ENCODE measurements at places on chromosomes 13 and 19.

DNA sequence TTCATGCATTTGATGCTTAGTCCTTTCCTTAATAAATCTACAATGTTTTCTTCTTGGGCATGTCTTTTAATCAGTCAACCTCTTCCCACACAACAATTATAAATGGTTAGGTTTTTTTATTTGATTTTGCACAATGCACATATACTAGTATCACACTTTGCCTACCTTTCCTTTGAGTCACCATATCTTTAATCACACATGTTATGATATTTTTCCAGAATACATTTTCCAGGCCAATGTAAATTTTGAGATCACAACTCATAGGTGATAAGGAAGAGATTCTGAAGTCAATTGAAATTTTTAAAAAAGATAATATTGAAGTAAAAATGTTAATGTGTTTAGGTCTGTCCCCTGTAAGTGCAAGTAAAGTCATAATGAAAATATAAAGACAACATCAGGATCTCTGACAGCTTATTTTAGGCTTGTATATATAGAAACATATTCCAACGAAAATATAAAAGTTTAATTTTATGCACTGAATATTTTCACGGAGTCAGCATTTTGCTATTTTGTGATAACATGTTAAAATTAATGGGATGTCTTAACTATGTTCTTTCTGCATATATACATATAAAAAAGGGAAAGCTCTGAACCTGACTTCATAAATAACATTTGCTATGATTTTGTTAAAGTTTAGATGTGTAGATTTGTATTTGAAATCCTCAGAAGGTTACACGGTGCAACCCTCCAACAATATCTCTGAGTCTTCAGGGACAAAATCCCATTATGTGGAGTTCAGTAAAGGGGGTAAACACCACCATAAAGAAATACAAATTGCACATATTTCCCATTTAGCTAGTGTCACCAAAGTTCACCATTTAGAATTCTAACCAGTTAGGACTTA lies 351.9 kb downstream of the DACH1 start:
- no peak for DNase-seq

DNA sequence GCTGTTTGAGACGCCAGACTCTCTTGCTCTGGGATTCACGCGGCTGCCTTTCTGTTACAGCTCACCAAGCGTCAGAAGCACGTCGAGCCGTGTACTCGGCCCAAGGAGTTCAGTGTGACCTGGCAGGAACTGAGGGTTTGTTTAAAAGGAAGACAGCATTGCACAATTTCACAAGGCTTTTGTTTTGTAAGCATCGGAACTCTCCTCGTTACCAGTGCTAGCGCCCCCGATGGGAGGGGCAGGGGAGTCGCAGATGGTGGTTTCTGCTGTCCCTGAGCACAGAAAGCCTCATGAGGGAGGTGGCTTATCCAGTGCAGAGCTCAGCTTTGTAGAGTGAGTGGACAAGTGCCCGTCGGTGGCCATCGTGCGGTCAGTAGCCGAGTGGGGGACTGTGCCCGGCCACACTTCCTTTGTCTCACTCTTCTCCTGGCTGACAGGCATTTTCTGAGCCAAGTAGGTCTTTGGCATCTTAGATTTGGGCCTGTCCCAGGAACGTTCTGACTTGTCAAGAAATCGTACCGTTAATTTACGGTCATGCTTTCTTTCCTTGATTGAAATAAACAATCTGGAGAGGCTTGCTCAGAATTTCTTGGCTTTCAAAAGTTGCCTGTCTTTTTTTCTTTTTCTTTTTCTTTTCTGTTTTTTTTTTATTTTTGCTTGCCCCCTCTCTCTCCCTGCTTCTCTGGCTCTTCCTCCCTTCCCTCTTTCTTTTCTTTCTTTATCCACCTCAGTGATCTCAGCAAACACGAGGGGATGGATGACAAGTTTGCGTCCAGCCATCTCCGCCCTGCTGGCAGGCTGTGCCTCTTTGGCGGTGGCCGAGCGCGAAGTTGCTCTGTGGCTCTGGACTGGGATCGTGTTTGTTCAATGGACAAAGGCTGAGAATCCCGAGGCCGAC lies 7.7 kb downstream of the KDM4B start:
- DNase-seq = no peak

GRCh38 chr19:18317961-18318800 lies 4.7 kb downstream of the LSM4 start:
- no peak for DNase-seq

DNA sequence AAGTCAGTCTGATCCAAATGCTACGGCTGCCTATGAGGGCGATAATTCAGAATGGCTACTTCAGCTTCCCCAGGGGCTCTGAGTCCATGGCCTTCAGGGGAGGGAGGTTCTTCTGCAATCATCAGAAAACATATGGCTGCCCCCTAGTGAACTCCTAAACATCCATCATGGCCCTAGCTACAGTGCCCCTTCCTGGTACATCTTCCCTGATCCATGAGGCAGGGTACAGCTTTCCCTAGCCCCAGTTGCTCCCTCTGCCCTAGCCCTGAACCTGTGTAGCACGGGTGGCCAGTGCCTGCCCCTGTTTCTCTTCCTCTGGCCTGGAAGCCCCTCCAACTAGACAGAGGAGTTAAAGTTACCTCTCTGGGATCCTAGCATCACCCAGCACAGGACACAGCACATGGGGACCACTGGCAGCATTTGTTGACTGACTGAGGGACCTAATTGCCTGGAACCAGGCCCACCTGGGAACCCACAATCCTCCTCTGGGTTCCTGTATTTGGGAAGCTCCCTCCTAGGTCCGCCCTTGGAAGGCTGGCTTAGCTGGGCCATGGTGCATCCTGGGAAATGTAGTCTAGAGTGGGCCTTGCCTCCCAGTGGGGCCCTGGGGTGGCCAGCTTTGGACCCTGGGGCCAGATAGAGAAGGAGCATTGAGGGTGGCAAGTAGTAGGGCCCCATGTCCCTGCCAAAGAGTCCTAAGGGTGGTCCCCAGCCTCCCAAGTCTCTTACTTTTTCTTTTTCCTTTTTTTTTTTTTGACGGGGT lies 17.7 kb upstream of the SEMA6B start:
- no peak for DNase-seq

DNA sequence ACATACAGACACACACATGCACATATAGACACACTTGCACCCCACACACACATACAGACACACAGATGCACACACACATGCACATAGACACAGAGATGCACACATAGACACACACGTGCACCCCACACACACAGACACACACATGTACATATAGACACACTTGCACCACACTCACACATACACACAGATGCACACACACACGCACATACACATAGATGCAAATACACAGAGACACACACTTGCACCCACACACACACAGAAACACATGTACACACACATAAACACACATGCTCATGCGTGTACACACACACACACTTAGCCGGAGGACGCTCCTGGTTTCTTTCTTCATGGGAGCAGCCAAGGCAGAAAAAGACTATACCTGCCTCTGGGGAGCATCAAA lies 10.0 kb downstream of the COL4A2 start:
- DNase-seq = no peak

- no peak for DNase-seq
These were observed 45.8 kb downstream of the GAS6 start for GRCh38 chr13:113817860-113818691.

- no peak for DNase-seq
These were observed 2.2 kb upstream of the ACSBG2 start for GRCh38 chr19:6133231-6133630.

- DNase-seq = no peak
These were observed 7.1 kb downstream of the TCF3 start for GRCh38 chr19:1645299-1645698.

DNA sequence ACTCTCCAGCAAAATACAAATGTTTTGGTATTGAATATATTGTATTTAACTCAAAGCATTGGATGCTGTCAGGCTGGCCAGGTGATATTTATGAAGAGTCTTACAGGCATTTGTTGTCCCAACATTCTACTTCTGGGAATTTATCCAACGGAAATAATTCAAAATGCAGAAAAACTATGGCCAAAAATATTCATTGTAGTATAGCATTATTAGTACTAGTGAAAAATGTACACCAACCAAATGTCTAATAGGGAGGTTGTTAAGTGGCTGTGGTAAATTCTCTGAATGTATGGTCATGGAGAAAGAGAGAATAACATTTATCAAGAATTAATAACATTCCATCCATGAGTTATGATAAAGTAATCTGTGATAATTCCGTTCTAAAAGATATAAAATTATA lies 38.6 kb upstream of the GAS6 start:
- no peak for DNase-seq

DNA sequence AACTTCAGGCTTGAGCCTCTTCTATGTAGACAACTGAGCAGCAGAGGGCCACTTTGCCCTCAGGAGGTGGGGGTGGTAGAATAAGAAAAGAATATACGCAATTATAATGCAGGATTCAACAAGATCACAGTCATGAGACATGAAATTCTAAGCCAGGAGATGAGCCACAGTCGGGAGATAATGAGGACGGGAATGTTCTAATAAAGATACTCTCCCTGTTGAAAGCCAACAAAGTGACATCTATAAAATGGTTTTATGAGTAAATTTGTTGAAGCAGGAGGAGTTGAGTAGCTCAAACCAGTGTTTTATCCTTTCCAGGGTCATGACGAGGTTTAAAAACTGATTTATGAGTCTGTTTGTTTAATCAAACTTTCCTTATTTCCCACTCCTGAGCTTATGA lies 152.0 kb upstream of the SERP2 start:
- no peak for DNase-seq

- DNase-seq = no peak
These were observed 183.7 kb downstream of the COL4A1 start for GRCh38 chr13:110123041-110123809.

DNA sequence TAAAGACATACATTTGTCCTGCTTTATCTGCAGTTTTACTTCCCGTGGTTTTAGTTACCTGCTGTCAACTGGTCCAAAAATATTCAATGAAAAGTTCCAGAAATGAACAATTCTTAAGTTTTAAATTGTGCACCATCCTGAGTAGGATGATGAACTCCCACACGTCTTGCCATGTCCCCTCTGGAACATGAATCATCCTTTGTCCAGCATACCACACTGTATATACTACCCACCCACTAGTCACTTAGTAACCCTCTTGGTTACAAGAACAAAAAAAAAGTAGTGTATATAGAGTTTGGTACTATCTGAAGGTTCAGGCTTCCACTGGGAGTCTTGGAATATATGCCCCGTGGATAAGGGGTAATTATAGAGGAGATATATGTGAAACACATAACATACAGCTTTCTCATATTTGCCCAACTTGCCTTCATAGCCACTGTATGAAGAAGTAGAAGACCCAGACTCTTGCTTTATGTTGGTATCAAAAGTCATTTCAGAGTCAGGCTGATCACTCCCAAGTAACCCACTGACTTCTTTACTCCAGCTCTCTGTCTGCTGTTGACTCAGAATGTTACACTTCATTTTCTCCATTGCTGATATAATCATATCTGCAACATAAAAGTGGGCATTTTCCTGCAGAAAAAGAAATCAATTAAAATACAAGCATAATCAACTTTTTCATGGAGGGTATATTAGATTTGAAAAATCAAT lies 19.3 kb downstream of the RUBCNL start:
- no peak for DNase-seq

DNA sequence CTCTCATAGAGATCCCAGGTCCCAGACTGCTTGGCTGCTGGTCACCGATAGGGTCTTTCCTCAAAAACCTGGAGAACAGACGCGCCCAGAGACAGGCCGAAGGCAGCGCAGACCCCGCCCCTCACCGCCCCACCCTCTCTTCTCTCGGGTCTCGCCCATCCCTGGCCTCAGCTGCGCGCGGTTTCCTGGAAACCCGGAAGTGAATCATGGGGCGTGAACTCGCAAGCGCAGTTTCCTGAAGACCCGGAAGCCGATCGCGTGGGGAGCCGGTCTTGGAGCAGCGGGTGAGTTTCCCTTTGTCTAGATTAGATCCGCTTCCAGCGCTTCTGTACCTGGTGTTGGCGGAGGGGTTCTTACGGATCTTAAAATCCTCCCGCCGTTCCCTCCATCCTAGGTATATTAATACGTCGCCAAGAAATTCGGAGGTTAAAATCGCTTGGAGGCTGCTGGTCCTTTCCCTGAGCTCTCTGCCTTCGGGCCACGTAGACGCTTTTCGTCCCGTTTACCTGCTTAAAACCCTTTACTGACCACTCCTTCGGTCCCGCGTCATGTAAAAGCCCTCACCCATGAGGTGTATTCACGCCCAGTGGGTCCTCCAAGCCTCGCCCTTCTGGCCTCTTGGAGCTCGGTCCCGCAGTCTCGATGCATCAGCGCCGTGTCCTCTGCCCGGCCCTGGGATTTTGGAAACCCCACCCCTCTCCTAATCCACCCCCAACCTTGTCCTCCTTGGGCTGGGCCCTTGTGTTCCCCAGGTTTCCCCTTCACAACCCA lies at the start of gene ZNF578:
Gene ZNF578 (plus strand): TSS at position 230 of the 771 bp plus-strand sequence. CDS start 48,293 bp downstream, outside the sequence.
- no peak for DNase-seq

DNA sequence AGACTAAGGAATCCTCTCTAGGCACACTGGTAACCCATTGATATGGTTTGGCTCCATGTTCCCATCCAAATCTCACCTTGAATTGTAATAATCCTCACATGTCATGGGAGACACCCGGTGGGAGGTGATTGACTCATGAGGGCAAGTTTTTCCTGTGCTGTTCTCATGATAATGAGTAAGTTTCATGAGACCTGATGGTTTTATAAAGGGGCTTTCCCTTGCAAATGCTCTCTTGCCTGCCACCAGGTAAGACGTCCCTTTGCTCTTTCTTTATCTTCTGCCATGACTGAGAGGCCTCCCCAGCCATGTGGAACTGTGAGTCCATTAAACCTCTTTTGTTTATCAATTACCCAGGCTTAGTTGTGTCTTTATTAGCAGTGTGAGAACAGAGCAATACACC lies 81.4 kb upstream of the GPC6 start:
- DNase-seq = no peak

DNA sequence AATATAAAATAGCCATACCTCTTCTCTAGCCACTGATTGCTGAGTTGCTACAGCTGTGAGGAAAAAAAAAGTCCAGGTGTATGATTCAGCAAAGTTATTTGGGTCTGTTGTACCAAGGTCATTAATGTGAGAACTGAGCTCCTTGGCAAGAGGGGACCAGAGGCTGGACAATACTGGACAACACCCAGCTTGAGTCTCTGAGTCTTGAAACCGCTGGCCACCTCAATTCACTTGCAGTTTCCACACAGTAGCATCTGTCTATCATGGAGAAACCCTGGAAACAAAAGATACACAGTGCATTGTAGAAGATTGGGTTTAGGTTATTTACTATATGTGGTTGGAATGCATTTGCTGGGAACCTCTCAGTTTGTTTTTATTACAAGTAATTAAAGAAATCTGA lies 60.4 kb downstream of the WDFY2 start:
- DNase-seq = no peak

DNA sequence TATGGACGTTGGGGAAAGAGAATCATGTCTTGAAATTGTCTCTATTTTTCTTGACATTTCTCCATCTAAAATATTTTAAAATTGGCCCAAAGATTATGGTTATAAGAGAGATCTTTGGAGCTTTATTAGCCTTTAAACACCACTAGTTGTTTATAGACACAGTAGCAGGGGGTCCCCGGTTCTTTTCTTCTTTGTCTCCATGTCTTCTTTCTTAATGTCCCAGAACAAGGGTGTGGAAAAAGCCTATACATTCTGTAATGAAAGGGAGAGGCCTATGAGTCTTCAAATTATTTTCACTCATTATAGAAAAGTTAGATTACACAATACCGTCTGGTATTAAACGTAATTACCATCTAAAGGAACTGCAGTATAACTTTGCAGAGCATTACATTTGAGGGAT lies 300.0 kb downstream of the NALCN start:
- DNase-seq = no peak

Data from NCI-H1048 (cell line).